ENCODE measurements at places on chromosomes 6 and 20.

DNA sequence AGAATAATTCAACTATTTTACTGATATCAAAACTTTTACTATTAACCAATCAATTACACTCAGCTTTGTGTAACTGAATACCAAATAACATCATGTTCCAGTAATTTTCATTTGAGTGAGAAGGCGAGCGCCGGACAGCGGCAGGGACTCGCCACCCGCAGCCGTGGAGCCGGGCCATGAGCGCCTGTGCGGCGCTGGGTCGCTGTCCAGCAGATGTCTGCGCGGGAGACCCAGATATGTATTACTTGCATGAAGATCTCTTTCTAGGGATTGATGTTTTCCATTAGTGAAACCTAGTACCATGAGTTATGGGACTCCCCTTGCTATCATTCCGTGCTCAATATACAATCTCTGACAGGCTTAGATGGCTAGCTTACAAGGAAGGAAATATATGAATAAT is 245.1 kb upstream of the PRSS16 start:
- DNase-seq = no peak

DNA sequence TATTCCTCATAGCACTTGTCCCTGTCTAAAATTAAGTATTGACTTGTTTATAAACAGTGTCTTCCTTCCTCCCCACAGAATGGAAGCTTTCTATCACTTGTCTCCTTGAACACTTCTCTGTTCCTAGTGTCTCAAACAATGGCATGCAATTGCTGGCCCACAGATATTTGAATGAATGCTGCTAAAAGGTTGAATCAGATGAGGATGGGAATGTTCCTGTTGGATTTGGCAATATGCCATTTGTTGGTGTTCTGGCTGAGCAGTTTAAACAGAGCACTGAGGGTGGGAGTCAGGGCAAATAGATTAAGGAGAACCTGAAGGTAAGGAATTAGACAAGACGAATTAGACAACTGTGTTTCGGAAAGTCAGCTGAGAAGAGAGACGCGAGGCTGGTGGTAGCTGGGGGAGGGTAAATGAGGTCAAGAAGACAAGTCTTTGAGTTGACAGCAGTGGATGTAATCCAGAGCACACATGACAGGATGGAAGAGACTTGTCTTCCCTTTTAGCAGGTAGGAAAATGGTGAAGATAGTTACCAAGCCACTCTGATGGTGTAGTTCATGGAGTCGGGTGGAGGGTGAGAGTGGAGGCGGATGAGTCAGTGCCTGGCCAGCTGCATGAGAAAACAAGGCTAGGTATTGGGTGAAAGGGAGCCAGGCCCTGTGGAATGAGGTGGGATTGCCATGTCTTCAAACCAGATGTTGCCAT is 58.3 kb upstream of the GNRH2 start:
- peak; percentile 14 for DNase-seq

DNA sequence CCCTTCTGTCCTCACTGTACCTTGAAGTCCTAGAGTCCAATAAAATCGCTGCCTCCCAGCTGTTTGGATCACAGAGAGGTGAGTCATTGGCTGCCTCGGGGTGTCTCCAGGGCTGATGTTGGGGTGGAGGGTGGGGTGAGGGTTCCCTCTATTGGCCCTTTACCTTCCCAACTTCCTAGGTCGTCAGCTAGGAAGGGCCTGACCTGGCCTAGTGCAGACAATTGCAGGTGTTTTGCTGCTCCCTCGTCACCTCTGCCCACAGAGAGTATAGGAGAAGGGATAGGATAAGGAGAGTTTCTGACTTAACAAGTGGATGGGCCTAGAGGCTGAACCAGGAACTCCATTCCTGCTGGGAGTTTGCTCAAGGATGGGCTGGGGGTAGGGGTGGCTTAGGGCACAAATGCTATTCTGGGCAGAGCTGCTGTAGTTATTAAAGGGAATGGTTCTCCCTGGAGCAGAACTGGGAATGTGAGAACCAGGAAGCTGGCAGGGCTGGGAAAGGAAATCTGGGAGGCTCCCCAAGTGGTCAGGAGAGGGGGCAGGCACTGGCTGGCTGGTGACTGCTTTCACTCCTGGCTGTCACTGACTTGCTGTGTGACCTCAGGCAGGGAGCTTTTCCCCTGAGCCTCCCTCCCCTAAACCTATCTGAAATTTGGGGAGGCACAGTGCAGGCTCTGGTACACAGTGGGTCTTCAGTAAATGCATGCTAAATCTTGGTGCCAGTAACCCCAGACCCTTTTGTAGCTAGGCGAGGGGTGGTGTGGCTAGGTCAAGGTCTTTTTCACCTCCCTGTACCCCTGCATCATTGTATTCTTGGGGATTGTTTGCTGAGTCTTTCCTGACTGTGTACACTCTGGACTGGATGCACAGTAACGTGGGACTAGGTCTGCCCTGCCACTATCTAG is 1.5 kb downstream of the TP53INP2 start:
- DNase-seq = no peak

GRCh38 chr6:163355426-163355991 is 59.0 kb upstream of the QKI start:
- DNase-seq = no peak

DNA sequence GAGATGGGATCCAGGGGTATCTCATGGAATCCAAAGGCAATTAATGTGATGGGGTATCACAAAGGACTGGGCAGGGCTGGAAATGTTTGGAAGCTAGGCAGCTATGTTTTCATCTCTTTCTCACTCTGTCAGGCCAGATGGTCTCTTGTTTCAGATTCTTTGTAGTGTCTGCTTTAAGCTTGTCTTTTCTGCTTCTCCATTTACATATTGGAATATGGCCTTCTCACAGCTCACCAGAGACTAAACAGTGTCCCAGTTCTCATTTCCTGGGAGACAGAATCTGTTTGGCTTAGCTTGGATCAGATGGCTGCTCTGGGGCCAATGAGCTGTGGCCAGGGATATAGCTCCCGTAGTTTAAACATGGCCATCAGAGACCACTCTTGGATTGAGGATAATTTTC is 78.9 kb downstream of the SLC35F1 start:
- DNase-seq = no peak

DNA sequence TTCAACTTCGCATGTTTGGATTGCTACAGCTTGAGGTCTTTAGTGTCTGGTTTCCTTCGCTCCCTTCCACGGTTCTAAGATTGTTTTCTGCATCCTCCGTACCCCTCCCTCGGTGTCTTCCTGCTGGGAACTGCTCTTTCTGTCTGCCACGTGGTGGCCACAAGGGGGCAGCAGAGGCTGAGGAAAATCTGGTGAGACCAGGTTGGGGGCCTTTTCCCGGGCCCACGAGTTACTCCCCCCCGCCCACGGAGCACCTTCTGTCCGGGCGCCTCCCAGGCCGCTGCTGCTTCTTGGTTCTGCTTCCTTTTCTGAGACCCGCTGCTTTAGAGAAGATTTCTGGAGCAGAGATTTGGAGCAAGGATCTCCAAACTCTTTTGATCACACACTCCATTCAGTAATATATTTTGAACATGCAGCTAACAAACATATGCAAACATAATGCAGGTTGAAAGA is 21.1 kb upstream of the NOTCH4 start:
- DNase-seq = peak; percentile 90

Data from cerebellum (tissue), 4 donors.